A549 treated with AZD2906 at 1 μM for 4 hours (cell line): ENCODE measurements at places on chromosomes 1 and 21. TPM values are rescaled to one million over a fixed set of nuclear protein-coding genes. Genes with fewer than 3 reads are reported as not detected.

OR14A16 gene
- total RNA-seq = not detected in 5 replicates

IFI44L gene
- 0.01 to 0.28 TPM (median 0.10 TPM) in 3 of 5 replicates, not detected in the others for total RNA-seq

CFAP107 gene
- not detected in 5 replicates for total RNA-seq

KMO gene
- total RNA-seq = 0.51 to 1.2 TPM (median 0.98 TPM) in 5 replicates

VPS45 gene
- 14.4 to 15.7 TPM (median 14.6 TPM) in 5 replicates for total RNA-seq

SELL gene
- 0.12 to 0.35 TPM (median 0.20 TPM) in 5 replicates for total RNA-seq

SMIM1 gene
- 0.89 to 2.2 TPM (median 1.5 TPM) in 5 replicates for total RNA-seq

SH2D5 gene
- total RNA-seq = 11.6 to 15.5 TPM (median 13.1 TPM) in 5 replicates

ZFP69B gene
- total RNA-seq = 1.1 to 2.0 TPM (median 1.7 TPM) in 5 replicates

ARHGAP30 gene
- 0.07 to 0.09 TPM (median 0.07 TPM) in 5 replicates for total RNA-seq

SPRR2E gene
- total RNA-seq = not detected in 5 replicates
